Naive B cell (primary cell): ENCODE measurements at places on chromosomes 11 and 22. TPM values are rescaled to one million over a fixed set of nuclear protein-coding genes. Genes with fewer than 3 reads are reported as not detected.

- DNase-seq, result no peak
Observed at GRCh38 chr22:29842740-29843139, 4.7 kb upstream of the ASCC2 start.

GRCh38 chr11:117076941-117077691, 21.1 kb downstream of the SIK3 start:
- no peak for DNase-seq

DNA sequence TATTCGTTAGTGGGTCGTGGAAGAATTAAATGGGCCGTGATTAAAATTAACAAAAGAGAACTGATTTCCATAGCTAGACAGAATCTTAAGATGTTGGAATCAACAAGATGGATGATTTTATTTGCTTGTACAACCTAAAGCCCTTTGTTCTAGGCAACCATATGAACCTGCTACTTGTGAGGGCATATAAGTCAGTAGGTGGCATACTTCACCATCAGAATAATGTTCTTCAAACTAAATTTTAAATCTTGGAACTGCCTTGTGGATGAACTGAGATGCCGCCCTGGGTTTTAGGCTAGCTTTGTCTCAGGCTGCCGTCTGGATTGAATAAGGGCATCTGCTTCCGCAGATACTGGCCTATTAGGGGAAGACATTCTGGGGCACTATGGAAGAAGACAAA, 40.9 kb downstream of the CSRP3 start:
- DNase-seq, result no peak

DNA sequence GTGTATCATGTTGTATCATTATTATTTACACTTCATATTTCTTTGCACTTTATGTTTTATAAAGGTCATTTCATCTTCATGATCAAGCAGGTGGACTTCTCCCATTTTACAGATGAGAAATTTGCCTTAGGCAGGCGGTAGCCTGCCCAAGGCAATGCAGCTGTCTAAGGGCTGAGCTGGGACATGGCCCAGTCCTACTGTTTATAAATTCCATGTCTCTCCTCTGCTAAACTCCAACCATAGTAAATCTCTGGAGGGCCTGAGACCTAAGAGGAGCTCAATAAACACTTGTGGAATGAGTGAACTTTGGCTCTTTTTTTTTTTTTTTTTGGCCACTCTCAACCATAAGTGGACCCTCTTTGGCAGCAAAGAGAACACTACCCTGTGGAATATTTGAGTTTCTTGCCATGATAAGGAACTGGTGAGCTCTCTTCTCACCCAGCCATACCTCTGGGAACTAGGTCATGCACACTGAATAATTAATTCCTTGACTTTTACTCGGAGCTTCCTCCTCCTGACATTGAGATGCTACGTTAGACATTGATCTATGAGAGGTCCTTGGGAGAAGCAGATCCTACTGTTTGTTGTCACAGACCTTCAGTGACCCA, 29.9 kb downstream of the MICAL2 start:
- no peak for DNase-seq

GRCh38 chr11:5289696-5290095, 12.1 kb downstream of the OR51B4 start:
- no peak for DNase-seq

RIBC2 gene
- polyA plus RNA-seq, result not detected

CD6 gene
- 25.2 TPM for polyA plus RNA-seq

BIRC3 gene
- polyA plus RNA-seq, result 181 TPM
